ENCODE measurements at places on chromosomes 6 and 20.

DNA sequence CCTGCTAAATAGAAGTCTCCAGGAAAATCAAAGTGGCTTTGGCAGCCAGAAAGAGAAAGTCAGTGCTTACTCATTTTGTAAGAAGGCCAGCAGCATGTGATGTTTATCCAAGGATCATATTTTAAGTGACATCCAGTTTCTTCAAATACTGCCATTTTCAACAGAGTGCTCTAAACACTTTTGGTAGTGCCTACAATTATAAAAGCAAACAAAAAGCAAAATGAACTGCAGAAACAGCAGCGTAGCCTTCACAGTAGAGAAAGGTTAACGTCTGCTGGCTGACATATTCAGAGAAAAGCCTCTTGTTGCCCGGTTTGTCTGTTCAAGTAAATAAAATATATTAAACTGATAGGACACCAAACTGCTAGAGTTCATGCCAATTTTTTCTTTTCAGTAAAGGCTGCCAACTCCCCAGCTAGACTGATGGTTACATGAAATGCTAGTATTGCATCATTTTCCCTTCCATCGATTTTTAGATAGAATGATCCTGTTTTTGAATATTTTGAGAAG is 705.7 kb upstream of the SLC35B3 start:
- DNase-seq, result no peak

GRCh38 chr6:36703982-36704381 is 6.4 kb downstream of the RAB44 start:
- no peak for DNase-seq

GRCh38 chr20:44734938-44735337 is 10.7 kb upstream of the KCNK15 start:
- DNase-seq, result no peak

GRCh38 chr6:117629119-117629660 is 26.9 kb upstream of the GOPC start:
- DNase-seq, result no peak

DNA sequence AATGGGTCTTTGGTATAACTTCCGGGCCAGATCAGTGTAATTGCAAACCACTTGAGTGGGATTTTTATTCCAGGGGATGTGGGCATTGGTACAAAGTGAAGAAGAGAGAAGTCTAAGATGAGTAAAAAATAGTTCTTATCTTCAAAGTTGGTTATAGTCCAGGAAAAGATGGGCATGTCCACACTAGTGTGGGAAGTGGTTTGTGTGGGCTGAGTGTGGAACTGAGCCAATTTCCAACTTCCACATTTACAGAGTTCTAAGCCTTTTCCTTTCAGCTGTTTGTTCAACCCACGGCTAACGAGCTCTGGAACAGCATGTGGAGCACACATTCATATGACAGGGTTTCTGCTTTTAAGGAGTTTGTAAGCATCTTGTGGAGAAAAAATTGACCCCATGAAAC is 72.3 kb upstream of the IFNGR1 start:
- no peak for DNase-seq

- DNase-seq, result no peak
Observed at GRCh38 chr6:16773362-16773761, 12.1 kb upstream of the ATXN1 start.

GRCh38 chr6:146546443-146547043 is 2.9 kb downstream of the RAB32 start:
- no peak for DNase-seq

DNA sequence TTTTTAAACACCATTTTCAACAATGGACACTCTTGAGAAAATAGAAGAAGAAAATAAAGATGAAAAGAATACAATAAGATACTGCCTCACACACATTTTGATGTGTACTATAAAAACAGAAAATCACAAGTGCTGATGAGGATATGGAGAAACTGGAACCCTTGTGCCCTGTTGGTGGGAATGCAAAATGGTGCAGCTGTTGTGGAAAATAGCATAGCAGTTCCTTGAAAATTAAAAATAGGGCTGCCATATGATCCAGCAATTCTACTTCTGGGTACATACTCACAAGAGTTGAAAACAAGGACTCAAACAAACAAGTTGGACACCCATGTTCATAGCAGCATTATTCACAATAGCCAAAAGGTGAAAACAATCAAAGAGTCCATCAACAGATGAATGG is 173.0 kb downstream of the KIF16B start:
- no peak for DNase-seq

DNA sequence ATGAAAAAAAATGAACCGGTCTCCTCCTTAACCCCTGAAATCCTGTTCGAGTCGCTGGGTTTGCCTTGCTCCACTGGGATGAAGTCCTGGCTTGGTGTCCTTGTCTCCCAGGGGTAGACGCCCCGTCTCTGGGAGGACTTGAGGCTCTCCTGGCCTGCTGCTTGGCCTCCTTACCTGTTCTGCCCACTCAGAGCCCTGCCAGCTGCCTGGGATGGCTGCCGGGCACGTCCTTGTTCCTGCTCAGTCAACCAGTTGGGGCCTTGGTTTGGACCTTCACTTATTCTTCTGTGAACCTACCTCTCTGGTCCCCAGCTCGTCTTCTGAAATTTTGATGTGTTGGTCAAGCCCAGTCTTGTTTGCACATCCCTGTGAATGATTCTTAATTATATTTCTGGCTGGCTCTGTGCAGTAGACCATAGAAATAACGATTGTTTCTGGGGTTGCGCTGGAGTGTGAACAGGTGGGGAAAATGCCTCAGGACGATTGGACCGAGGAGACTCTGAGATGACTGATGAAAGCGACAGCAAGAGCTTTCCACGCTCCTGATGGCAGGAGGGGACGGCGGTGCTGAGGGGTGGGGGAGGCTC is 126.5 kb upstream of the ESR1 start:
- no peak for DNase-seq

- no peak for DNase-seq
Observed at GRCh38 chr6:117272032-117272866, 6.9 kb downstream of the VGLL2 start.

DNA sequence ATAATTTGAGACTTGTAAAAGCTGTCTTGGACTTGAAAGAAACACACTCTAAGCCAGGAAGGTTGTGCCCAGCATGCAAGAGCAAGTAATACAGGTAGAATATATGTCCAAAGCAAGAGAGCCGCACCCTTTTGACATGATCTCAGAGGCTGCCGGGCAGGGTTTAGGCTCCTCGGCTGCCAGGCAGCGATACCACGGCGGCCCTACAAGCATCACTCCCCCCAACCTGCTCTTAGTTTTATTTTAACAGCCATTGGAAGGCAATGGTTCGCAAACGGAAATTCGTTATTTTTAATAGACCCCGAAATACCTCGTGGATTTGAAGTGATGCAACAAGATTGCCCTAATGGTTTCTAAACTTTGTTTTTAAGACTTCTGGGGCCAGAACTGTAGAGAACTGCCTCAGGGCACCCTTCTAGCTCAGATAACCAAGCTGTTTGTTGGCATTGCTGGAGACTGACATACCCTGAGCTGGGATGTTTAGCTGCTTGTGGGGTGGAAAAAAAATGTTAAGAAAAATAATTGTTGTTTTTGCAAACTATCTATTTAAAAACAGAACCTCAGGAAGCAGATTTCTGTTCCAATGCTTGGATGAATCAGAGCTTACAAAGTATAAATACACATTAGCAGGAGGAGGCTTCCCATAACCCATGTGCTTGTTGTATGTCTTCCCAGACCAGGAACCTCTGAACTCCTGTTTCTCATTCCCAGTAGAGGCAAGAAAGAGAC is 39.0 kb downstream of the JAG1 start:
- DNase-seq, result no peak

GRCh38 chr6:52297433-52297832 is 12.9 kb upstream of the MCM3 start:
- no peak for DNase-seq

DNA sequence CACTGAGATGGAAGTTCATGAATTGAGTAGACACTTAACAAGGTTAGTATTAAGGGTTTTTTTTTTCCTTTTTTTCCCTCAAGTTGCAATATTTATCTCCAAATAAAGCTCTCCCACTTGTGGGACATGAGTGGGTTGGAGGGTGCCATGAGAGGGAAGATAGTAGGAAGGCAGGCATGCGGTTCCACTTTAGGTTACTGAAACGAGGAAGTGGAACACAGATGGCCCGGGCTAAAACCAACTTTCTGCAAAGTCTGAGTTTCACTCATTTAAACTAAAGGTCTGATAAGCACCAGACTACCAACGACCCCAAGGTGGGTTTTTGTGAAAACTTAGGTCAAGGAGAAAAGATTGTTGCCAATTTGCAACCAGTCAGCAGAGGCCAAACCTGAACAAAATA is 42.2 kb downstream of the TBC1D7 start:
- DNase-seq, result no peak

GRCh38 chr6:118876814-118877213 is 17.1 kb upstream of the ASF1A start:
- no peak for DNase-seq

DNA sequence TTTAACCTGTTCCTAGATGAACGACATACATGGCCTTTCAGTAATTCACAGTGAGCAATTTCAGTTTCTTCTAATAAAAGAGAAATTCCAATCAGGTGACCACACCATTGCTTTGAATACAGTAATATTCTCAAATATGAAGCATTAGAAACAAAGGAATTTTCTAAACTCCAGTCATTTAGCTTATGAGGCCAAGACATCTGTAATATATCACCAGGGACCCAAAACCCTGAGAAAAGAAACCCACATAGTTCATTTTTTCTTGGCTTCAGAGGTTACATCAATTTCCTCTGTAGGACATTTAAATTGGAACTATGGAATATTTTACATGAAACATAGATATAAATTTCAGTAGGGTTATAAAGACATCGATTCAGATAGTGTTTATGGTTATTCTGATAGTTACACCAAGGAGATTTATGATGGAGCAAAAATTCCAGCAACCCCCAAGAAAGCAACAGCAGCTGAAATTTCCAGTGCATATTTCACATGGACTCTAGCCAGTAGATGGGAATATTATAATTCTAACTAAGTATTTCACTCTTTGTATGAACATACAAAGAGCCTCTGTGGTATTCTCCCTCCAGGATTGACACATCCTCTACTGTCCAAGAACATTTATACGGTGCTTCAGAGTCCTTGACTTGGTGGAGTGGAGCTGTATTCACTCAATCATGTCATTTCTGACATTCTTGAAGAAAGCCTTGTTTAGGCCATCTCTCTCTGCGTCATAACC is 82.9 kb downstream of the ADGRG6 start:
- DNase-seq, result no peak

- DNase-seq, result no peak
Observed at GRCh38 chr6:47536816-47537401, 59.3 kb downstream of the CD2AP start.

- no peak for DNase-seq
Observed at GRCh38 chr6:43962458-43962857, 164.8 kb downstream of the MRPL14 start.

DNA sequence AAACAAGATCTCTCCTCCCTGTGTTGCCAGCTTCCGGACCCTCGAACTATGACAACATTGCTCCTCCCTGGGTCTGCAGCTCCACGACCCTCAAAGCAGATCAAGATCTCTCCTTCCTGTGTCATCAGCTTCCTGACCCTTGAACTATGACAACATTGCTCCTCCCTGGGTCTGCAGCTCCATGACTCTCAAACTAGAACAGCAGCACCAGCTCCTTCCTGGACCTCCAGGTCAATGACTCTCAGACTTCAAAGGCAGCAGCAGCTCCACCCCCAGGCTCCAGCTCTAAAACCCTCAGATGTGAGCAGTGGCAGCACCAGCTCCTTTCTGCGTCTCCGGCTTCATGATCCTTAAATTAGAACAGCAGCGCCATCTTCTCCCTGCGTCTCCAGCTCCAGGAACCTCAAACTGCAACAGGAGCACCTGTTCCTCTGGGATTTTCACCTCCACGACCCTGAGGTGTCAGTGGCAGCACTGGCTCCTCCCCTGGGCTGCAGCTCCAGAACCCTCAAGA is 341.0 kb upstream of the SULF2 start:
- DNase-seq, result no peak

DNA sequence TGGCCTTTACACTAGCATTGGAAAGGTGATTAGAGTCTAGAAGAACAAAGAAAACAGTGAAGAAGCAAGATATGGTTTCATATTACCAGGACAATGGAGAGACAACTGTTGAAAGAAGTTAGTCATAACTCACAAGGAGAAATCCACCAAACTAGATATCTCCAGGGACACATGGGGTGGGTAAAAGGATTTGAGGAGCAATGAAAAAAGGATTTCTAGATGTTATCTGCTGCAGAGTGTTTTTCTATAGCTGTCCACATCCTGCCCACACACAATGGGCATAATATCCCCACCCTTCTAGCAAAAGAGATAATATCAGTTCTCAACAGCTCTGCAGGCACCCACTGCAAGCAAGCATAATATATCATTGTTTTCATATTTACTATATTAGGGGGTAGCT is 303.1 kb downstream of the HAO1 start:
- DNase-seq, result no peak

DNA sequence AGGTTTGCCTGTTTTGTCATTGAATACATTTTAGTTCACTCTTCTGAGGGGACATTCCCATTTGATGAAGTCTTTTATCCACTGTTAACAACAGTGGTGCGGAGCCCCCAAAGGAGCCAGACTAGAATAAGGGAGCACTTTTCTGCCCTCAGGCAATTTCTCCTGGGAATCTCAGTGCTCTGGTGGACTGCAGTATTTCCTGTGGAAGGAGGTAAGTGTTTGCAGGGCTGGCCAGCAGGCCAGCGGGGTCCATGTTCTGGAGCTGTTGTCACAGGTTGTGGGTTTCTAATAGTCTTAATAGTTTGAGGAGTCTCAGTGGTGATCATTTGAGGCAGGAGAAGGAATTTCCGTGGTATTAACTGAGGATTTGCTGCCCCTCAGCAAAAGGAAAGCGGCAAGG is 83.5 kb downstream of the ASXL1 start:
- no peak for DNase-seq
